ENCODE measurements at places on chromosomes 5 and 9.

DNA sequence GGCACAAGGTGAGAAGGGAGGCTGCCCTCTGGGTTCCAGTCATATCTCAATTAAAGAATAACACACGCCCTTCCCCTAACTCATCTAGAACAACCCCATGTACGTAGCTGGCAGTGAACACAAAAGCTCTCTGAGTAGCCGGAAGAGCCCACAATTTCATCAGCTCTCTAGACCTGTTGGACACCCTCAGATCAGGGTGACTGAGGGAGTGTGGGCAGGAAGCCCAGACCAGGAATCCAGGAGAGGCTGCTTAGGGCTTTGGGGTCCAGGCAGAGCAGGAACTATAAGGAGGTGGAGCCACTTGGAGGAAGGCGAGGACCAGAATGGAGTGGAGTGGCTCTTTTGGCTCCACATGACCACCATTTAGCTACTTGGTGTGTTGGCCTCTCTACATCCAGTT, 237.4 kb downstream of the NR3C1 start:
- no peak for DNase-seq

DNA sequence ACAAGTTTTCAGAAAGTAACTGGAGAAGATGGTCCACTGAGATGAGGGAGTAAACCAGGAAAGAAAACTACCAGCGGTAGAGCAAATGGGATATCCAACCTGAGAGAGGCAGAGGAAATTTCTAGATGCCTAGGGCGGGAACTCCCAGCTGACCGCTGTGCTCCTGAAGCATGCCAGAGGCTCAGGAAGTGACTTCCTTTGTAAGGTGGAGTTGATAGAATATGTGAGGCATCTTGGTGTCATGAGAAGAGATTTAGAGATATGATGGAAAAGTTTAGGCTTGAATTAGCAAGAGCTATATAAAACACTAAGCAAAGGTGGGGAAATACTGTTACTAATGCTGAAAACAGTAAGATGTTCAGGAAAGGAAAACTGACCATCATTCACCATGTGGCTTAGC, 124.1 kb downstream of the C9orf152 start:
- DNase-seq = peak; percentile 53

GRCh38 chr5:129171194-129171944, 76.8 kb downstream of the ISOC1 start:
- no peak for DNase-seq

GRCh38 chr5:38745836-38746732, 99.7 kb upstream of the OSMR start:
- DNase-seq = no peak
